ENCODE measurements at places on chromosomes 3 and 15.
A peak's percentile ranks its signal among the peaks of the same experiment; 100 is the strongest.

GRCh38 chr3:70249509-70250160, 62.8 kb downstream of the MDFIC2 start:
- no peak for DNase-seq

DNA sequence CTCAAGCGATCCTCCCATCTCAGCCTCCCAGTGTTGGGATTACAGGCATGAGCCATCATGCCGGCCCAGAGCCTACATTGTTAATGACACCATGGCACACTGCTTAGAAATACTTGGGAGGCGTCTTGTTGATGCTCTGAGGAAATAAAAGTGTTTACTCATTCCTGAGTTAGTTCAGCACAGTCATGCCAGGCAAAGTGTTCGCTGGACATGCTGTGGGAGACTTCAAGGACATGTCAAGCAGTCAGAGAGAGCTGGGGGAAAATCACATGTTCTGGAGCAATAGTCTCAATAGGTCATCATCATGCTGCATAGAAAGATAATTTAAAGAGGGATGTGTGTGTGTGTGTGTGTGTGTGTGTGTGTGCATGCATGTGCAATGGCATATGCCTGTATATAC, 37.5 kb downstream of the TTC23 start:
- no peak for DNase-seq

DNA sequence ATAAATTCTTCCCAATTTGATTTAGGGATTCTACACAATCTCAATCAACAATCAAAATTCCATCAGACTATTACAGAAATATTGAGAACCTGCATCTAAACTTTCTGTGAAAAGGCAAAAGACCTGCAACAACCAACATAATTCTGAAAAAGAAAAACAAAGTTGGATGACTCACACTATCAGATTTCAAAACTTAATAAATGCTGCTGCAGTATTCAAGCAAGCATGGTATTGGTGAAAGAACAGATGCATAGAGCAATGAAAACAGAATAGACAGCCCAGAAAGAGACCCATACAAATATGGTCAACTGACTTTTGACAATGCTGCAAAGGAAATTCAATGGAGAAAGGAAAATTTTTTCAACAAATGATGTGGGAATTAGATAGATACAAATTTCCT, 477.1 kb upstream of the NR2F2 start:
- DNase-seq: no peak

DNA sequence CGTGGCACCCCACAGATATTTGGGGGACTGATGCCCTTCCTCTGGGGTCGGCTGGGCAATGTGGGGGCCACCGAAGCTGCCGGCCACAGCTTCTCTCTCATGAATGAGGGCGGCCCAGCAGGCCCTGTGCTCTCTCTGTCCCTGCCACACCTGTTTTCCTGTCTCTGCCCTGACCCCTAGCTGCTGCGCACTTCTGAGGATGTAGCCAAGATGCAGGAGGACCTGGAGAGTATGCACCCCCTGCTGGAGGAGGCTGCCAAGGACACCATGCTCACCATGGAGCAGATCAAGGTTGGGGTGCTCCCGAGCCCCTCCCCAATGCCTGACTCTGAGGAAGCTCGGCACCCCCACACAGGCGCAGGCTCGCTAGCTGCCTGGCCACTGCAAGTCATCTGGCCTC, 59.7 kb downstream of the SEMA3G start:
- no peak for DNase-seq

GRCh38 chr3:12002912-12003311, 1.3 kb upstream of the SYN2 start:
- no peak for DNase-seq

- no peak for DNase-seq
These were observed 25.0 kb downstream of the IRAK2 start for GRCh38 chr3:10189557-10190354.

DNA sequence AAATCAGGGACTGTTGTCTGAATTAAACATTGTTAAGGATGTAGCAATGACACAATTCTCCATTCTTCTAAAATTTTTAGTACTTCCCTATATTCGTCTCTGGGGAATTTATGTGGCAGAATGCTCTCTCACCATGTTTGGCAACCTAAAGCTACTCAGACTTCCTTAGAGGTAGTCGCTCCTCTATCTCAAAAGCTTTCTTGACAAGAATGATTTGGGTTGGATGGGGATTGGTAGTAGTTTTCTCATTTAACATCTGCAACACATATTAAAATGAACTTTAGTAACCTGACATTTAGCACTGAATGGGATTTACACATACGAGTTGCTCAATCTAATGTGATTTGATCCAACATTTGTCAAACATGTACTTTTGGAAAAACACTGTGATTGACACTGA, 233.3 kb downstream of the RBMS3 start:
- DNase-seq: no peak

- no peak for DNase-seq
These were observed 76.6 kb downstream of the PGPEP1L start for GRCh38 chr15:98931004-98931403.

GRCh38 chr3:24519368-24520100, 24.9 kb upstream of the THRB start:
- DNase-seq: no peak

DNA sequence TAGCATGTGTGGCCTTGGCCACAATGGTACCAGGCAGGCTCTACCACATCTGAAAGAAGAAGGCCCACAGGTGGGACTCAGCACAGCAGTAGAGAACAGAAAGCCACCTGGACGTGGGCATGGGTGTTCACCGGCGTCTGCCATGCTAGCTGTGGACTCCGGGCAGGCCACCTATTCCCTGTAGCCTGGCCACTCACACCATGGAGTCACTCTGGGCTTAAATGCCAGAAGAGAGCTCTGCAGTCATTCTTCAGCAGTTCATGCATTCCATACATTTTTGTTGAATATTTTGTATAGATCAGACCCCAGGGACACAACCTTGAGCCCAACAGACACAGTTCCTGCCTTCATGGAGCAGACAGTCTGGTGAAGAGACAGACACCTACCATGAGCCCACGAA, 138.6 kb downstream of the SRGAP3 start:
- no peak for DNase-seq

GRCh38 chr3:179069762-179070390, 1.7 kb downstream of the ZMAT3 start:
- DNase-seq: no peak

DNA sequence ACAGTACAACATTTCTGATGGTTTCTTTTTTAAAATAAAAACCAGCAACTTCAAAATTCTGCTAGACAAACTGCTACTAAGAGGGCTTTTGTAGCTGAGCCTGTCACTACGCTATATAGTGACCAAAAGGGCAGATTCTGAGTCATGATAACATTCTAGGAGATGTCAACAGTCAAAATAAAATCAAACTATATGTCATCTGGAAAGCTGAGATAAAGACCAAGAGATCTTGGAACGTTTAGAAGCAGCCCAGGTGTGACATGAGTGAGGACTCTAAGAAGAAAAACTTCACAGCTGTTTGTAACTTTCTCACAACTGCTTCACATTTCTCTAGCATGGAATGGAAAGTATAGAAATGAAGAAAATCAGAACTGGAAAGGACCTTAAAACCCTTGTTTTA, 84.6 kb downstream of the FILIP1L start:
- DNase-seq: no peak

GRCh38 chr3:129106320-129106719, 15.3 kb downstream of the RAB43 start:
- no peak for DNase-seq

- DNase-seq: no peak
These were observed 57.2 kb downstream of the GLDN start for GRCh38 chr15:51398626-51399025.

GRCh38 chr3:62737449-62737848, 137.8 kb downstream of the CADPS start:
- DNase-seq: no peak

DNA sequence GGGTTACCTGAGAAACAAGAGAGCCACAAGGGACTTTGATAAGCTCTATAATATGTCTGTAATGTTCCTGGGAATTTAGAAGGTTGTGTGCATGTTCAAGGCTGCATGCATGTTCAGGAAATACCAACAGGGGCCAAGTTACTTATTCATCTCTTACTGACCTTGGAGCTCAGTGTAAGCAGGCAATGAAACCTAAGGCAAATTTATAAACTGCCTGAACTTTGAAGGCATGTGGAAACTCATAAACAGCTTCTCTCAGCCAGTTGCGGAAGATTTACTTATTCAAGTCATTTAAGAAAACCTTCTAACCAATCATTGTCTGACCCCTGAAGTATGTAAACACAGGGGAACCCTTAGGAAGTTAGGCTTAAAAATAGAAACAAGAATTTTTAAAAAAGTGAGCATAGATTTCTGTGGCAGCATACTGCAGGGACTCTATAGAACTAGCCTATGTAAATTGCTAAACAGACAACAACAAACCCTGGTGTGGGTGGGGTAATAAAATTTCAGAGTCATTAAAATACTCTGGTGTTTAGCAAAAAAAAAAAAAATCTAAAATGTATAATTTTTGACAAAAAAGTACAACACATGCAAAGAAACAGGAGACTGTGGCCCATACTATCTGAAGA, 57.2 kb downstream of the SLC15A2 start:
- DNase-seq: no peak

- DNase-seq: no peak
These were observed 182.3 kb upstream of the LPP start for GRCh38 chr3:187971629-187972028.

DNA sequence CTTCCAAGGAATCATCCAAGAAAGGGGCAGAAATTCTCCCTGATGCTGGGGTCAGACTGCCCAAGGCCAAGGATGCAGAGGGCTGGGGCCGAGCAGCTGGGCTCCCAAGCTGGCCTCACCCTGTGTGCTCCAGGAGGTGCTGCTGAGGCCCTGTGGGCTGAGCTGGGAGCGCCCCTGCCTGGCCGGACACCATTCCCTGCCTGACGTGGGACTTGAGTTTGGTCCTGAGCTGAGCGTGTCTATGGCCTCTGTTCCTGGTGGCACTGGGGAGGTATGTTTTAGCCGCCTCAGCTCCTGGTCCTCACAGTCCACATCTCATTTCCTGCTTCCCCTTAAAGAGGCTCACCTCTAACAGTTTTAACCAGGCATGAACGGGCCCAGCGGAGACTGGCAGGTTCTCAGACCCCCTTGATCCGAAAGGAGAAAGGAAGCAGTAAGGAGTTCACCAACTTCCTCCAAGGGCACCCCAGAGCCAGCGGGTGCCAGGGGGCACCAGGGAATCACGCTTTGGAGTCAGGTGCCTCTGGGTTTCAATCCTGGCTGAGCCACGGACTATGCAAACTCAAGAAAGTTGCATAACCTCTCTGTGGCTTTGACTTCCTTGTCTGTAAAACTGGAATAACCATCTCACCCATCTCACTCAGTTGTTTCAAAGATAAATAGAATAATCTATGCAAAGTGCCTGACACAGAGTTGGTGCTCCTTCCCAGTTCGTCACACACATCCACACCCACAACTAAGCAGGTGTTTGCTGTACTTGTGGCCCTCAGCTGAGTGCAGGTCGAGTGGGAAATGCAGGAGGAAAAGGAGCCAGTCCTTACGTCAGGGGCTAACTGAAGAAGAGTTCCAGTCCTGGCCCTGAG, 48.6 kb downstream of the SLC12A8 start:
- no peak for DNase-seq

GRCh38 chr3:72533591-72534473, 314.4 kb downstream of the SHQ1 start:
- no peak for DNase-seq

DNA sequence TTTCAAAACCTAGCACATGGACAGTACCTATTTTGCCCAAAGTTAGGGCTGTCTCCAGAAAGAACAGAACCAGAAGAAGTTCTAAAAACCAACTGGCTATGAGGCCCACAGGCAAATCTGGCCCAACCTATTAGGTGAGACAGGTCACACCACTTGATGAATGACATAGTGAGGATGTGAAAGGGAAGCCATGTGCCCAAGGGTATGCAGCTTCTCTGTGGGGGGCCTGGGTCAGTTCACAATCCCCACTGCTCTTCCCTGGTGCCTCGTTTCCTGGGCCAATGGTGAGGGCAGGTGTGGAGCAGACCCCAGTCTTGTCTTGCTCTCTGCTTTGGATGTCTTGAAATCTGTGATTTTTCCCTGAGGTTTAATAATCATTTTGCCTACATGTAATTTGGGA, 8.9 kb downstream of the INSYN1 start:
- no peak for DNase-seq

GRCh38 chr15:56929399-56929798, 11.0 kb downstream of the TCF12 start:
- no peak for DNase-seq

- peak; percentile 56 for DNase-seq
These were observed 1.3 kb upstream of the TWF2 start for GRCh38 chr3:52240059-52240885.

DNA sequence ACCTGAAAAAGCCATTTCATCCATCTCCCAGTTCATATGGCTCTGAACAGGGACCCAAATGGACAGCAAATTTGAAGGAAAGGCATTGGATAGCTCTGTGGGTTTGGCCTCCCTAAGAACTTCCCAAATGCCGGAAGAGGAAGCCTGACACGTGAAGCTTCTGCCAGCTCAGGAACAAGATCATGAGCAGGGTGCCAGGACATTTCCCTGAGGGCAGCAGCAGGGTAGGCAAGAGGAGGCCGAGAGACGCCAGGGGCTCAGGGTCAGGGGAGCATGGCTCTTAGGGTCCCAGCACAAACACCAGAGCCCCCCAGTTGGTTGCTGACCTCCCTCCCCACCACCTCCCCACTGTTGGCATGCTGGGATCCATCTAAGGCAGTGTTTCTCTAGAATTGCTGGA, 187.5 kb downstream of the MEGF11 start:
- DNase-seq: no peak

- no peak for DNase-seq
These were observed 667.4 kb downstream of the ROBO2 start for GRCh38 chr3:77707281-77707680.

- DNase-seq: no peak
These were observed 71.1 kb downstream of the EPHB3 start for GRCh38 chr3:184632551-184633236.

DNA sequence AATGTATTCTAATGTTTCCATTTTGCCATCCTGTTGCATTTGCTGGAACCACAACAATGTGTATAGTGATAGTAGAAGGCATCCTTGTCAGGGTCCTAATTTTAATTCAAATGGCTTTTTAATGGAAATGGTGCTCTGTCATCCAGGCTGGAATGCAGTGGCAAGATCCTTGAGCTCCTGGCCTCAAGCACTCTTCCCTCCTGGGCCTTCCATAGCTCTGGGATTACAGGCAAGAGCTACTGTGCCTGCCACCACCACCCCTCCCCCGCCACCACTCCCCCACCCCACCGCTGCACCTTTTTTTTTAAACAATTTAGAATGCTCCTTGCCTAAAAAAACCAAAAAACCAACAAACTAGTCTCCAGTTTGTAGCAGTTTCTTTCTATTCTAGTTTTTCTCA, 15.2 kb upstream of the IQCF6 start:
- DNase-seq: no peak

Data from stimulated activated CD8-positive, alpha-beta memory T cell treated with anti-CD3 and anti-CD28 coated beads, Interleukin-15, amount 100 ng/mL, for 48 hours (primary cell).